ENCODE measurements at places on chromosomes 16 and 17.

GRCh38 chr16:1244881-1245280 is 4.4 kb downstream of the TPSAB1 start:
- DNase-seq = peak; percentile 79

DNA sequence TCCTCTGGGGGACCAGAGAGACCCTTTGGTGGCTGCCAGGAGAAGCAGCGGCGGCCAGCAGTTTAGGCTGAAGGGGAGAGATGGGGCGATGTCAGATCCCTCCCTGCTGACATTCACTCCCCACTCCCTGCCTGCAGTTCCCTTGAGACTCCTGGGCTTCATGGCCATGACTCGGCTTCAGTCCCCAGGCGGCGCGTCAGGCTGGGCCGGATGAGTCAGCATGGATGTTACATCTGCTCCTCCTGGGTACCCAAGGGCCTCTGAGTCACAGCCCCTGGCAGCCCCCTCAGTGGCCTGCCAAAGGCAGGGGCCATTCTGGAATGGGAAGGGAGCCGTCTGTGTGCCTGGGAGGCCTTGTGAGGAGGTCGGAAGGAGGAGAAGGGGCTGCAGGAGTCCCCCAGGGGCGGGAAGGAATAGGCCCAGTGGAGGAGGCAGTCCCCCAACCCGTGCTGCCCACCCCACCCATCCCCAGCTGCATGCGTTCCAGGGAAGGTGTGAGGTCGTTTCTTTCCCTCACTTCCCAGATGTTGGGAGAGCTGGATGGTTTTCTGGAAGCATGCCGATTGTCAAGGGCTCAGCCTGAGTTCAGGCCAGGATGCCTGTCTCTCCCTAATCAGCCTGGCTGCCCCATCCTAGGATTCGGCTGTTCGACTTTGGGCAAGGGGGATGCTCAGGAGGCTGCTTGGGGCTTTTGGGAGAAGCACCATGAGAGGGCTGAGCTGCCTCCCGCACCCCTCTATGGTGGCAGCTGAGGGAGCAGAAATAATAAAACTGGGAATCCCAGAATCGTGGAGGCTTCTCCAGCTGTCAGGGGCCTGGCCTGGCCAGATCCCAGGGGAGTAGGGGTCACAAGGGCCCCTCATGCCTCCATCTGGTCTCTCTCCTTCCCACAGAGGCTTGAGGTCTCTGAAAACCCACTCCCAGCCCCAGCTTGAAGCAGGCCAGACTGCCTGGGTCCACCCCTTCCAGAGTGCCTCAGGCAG is 9.7 kb downstream of the RHBDL3 start:
- DNase-seq = no peak

DNA sequence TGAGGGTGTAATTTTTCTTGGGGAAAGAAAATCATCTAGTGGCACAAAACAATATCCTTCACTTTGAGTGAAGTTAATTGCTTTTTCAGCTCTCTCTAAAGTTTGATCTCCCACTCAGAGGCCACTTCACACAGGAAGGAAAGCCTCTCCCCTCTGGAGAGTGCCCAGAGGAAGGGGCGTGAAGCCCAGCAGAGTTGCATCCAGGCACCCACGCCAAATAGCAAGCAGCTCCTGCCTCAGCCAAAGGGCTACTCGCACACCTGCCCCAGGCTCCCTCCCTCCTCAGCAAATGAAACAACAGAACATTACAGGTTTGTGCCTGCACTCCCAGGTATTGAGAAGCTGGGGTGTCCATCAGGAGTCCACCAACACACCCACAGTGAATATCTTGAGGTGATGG is 183.0 kb upstream of the RPL38 start:
- no peak for DNase-seq

GRCh38 chr17:75587675-75588595 is at the start of gene MYO15B:
Gene MYO15B, plus strand, starts transcription at chr17:75587800. Its CDS starts 258 bp downstream, at chr17:75588058.
- DNase-seq = peak; percentile 72

DNA sequence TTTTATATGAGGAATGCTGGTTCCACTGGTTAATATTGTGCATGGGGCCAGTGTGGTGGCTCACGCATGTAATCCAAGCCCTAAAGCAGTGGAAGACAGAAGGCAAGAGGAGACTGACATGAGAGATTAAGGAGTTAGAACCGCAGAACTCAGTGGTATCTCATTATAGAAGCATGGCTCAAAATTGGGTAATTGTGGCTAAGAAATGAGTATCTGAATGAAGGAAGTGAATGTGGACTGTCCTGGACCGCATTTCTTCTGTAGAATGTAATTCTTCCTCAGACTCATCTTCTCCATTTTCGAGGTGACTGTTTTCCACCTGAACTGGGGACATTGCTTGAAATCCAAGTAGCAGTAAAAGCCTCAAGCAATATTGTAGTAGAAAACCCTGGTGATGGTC is 42.6 kb upstream of the CDR2 start:
- no peak for DNase-seq

DNA sequence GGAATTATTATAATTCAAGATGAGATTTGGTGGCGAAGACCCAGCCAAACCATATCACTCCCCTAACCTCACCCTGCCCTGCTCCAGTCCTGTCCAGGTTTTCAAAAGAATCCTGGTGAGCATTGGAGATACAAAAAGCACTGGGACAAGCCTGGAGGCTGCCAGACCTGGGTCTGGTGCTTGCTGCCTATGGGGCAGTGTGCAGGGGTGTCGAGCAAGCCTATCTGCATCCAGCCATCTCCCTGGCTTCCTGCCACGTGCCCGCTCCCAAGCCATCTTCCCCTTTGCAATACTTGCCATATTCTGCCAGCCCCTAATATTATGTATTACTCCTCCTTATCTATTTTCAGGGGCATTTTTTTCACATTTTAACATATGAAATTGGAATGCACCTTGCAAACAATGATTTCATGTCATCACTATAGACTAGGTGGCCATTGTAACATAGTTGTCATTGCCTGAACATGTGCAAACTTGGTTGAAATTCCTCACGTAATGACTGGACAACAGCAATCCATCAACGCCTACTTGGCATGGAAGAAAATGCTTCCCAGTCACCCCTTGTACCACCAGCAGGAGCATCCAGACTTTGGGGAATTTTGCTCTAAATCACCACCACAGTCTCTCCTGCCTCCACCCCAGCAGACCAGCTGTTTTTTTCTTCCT is 8.1 kb upstream of the KDM8 start:
- no peak for DNase-seq

GRCh38 chr17:82668024-82668630 is 19.9 kb upstream of the WDR45B start:
- no peak for DNase-seq

DNA sequence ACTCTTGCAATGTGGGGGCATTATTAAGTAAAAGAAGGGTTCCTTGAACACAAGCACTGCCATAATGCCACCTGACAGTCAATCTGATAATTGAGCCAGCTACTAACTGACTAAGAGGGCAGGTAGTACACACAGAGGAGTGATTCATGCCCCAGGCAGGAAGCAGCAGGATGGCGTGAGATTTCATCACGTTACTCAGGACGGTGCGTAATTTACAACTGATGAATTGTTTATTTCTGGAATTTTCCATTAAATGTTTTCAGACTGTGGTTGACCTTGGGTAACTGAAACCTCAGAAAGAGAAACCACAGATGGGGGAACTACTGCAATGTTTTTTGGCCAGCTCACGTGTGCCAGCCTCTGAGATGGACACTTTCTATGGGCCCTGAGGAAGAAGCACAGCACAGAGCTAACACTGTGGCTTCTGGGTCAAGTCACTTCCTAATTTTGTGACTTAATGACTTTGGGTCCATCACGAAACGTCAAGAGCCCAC is 46.7 kb downstream of the C17orf67 start:
- DNase-seq = no peak

All from CMK (cell line).